ENCODE measurements at places on chromosomes 6 and 20.

DNA sequence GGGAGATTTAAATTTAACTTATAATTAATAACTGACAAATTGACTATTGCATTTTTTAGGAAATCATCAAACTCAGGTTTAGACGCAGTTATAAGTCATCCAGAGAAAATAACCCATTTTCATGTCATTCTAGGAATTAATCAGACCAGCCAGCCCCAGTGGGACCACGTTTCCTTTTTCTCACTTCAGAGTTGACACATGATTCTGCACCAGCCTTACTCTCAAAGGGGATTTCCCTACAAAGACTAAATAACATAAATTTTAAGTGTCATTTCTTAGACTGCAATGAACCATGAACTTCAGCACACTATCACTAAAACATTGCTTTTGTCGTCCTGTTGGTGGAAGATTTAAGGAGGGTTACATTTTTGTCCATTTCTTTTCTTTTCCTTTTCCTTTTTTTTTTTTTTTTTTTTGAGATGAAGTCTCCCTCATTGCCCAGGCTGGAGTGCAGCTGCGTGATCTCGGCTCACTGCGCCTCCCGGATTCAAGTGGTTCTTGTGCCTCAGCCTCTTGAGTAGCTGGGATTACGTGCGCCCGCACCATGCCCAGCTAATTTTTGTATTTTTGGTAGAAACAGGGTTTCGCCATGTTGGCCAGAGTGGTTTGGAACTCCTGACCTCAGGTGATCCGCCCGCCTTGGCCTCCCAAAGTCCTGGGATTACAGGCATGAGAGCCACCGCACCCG, 3.6 kb downstream of the IPCEF1 start:
- no peak for DNase-seq

- DNase-seq = no peak
Observed at GRCh38 chr6:154466971-154467679, 43.4 kb downstream of the CNKSR3 start.

GRCh38 chr20:57950764-57951485, 241.1 kb upstream of the PMEPA1 start:
- DNase-seq = no peak

DNA sequence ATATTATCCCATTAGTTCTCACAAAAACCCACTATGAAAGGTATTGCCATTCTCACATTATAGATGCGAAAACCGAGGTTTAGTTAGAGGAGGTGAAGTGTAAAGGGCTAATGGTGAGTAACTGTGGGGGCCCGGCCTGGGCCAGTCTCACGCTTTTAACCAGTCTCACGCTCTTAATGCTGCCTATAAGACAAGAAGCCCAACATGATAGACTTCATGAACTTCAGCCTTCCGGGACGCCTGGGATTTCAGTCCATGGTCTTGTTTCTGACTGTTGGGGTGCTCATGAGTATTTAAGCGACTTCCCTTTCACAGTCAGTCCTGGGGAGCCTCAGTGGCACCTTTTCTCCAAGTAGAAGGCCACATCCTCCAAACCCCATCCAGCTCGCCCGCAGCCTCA, 31.7 kb downstream of the AGPAT4 start:
- DNase-seq = no peak

GRCh38 chr6:50804283-50804682, 14.4 kb upstream of the TFAP2B start:
- no peak for DNase-seq

- DNase-seq = no peak
Observed at GRCh38 chr6:109457562-109457996, 2.0 kb upstream of the MICAL1 start.

DNA sequence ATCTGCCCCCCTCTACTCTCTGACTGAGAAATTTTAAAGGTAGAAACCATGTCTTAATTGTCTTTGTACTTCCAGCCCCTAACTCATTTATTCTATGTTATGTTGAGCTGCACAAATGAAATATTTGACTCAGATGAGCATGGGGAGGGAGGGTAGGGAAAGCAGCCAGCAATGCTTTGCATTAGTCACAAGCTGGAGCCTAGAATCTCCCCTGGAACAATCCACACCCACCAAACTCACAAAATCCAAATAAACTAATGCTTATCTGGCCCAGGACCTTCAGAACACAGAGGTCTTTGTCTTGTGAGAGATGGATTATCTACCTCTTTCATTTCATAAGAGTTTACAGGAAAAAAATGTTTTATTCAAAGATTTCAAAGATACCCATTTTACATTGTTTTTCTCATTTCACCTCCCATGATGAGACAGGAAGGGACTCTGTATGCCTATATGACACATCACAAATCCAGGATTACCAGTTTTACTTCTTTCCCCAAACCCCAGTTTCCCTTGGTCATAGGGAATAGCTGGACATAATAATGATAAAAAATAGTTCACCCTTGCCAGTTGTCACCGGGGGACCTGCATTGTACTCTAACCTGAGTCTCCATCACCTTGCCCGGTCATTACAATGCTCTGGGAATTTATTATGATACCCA, 466.9 kb downstream of the KIF16B start:
- no peak for DNase-seq

GRCh38 chr6:45949256-45949655, 66.4 kb downstream of the CLIC5 start:
- DNase-seq = no peak

GRCh38 chr6:141426400-141426980, 706.2 kb upstream of the GJE1 start:
- no peak for DNase-seq

DNA sequence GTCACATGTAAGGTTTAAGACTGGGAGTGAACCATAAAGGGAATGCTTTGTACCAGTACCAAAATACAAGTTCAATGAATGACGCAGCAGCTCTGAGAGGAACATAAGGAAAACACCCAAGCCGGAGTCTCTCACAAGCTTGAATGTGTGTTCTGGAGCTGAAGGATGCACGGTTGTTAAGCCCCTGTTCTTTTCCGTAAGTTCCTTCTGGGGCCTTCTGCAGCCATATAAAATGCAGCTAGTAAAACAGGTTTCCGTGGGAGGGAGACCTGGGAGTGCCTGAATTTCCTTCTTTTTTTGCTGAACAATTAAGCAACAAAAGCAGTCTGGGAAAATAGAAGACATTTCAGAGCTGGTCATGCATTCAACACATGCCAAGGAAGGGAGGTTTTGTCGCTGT, 73.2 kb upstream of the JAG1 start:
- no peak for DNase-seq

DNA sequence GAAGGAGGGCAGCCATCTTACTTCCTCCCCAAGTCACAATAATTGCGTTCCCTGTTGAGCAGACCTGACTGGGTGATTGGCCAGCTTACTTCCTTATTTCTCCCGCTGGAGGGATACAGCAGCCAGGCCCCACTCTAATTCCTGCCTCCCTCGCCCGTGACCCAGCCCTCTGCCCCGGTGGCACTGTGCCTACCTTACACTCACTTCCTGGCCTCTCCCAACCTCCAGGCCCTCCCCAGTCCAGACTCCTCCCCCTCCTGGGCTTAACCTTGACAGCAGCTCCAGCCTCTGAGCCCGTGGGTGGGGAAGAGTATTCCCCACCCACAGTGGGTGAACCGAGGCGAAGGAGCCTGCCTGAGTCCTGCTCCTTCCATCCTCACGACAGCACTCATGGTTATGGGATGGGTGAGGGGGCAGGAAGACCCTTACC, 3.0 kb downstream of the BAK1 start:
- peak; percentile 70 for DNase-seq

DNA sequence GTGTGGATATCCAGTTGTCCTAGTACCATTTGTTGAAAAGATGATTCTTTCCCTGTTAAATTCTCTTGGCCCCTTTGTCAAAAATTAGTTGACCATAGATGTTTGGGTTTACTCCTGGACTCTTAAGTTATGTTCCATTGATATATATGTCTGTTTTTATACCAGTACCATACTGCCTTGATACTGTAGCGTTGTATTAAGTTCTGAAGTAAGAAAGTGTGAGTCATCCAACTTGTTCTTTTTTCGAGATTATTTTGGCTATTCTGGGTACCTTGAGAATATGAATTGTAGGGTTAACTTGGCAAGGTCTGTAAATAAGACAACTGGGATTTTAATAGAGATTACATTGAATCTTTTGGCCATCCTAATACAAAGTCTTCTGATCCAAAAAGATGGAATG, 26.5 kb downstream of the PANK2 start:
- no peak for DNase-seq

DNA sequence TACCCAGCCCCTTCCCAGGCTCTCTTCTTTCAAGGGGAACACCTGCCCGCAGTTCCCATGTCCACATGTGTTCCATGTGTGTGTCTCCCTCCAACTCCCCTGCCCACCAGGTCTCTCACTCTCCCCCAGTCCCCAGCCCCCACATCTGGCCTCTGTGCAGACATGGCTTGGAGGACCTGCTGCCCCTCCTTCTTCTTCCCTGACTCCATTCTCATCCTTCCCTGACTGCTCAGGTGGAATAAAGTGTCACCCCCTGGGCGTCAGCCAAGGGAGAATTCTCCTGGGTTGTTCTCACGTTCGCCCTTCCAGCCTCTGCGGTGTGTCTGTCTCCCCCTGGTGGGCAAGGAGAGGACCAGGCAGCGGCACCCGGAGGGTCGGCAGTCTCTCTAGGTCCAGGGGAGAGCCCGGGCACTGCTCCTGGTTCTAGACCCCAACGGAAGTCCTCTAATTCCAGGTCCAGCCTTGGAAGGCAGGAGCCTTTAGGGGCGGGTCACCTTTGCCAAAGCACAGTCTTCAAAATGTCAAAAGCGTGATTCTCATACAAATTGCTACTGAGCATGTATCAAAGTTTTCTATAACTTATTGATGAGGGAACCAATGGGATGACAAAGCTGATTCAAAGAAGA, 50.5 kb downstream of the EBF4 start:
- peak; percentile 50 for DNase-seq

DNA sequence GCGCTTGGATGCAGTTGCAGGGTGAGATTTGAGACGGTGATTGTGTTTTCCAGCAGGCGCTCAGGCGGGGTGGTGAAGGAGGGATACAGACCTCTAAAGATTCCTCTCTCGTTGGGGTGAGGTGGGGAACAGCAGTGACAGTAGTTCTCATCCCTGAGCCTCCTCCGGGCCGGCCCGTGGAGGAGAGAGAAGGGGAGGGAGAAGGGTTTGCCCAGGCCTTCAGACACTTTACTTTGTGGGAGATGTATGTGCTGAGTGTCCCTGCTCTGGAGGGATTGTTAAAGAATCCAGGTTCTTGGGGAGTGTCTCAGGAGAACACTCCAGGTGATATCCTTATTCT, 41.0 kb downstream of the PSMB9 start:
- DNase-seq = no peak

DNA sequence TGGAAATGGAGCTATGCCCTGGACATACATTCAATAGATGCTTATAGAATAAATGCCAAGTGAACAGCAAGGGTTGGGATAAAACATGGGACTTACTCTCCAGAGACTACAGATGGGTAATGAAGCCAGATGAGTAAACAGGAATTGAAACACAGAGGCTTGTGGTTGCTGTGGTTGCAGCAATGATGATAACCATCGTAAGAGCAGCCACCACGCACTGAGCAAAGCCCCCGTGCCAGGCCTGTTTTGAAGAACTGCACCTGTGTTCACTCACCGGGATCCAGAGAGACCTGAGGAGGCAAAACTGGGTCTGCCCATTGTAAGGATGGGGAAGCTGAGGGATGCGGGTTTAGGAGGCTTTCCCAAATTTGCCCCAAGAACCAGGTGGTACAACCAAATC, 431.1 kb upstream of the CDH4 start:
- DNase-seq = no peak

DNA sequence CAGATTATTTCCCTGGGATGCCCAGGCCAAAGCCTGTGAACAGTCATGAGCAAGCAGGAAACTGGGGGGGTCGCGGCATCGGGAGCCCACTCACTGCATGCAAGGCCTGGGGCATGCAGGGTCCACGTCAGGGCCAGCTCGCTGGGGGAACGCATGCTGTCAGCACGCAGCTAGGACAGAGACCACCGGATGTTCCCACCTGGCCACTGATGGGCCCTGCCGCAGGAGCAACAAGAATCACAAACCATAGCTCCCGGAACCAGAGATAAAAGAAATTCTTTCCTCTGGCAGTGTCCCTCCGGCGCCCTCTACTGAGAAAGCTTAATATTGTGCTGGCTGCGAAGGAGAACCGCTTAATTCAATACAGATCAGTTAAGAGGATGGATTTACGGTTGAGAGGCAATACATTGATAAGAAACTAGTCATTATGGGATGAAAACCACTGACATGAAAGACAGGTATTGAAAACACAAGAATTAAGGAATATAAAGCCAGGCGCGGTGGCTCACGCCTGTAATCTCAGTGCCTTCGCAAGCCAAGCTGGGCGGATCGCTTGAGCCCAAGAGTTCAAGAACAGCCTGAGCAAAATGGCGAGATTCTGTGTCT, 32.6 kb downstream of the C6orf15 start:
- DNase-seq = peak; percentile 65

DNA sequence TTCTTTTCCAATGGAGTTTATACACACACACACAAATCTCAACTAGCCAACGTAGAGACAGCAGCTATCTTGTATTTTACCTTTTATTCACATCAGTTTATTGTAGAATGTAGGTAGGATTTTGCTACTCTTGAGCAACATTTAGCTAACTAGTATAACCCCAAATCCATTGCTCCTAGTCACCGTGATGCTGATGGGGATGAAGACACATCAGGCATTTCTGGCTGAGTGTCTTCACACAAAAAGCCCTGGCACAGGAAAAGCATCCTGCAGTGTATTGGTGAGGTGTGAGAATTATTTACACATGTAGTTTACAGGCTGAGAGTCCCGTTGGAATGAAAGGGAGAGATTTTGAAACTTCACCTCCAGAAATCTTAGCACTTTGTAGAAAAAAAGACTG, 65.9 kb upstream of the FBXL4 start:
- DNase-seq = no peak

- DNase-seq = no peak
Observed at GRCh38 chr6:147651249-147652063, 143.0 kb downstream of the SAMD5 start.

DNA sequence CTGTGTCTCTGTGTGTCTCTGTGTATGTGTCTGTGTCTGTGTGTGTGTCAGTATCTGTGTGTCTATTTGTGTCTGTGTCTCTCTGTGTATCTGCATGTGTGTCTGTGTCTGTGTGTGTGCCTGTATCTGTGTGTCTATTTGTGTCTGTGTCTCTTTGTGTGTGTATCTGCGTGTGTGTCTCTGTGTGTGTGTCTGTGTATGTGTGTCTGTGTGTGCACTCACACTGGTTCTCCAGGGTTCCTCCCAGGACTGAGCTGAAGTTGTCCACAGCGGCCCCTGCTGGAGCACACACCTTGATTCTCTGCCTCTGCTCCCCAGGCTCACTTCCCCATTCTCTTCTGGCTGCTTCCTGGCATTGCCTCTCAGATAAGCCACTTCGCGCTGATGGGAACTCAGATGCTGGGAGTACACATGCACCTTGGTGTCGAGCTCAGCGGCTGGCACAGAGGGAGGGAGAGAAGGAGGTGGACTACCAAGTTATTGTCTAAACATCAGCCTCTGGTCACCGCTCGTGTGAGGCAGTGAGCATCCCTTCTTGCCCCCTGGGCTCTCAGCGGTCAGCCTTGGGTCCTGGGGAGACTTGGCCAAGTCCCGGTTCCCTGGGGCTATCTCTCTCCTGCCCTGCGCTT, 104.9 kb upstream of the NXT1 start:
- no peak for DNase-seq

DNA sequence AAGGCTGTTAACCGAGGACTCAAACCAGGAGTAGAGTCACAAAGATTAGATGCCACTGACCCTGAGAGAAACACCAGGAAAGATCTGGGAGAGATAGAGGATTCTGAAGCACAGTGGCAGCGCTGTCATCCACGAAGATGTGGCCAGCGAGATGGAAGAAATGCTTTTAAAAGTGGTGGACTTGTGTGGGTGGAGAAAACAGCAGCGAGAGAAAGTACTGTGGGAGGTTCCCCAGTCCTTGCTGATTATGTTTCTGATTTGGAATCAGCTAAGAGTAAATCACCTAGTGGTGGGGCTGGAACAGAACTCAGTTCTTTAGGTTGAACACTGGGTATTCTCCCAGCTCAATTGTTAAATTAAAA, 435 bp upstream of the ZNF322 start:
- DNase-seq = no peak
